ENCODE measurements at places on chromosomes 12 and 14. TPM values are rescaled to one million over a fixed set of nuclear protein-coding genes. Genes with fewer than 3 reads are reported as not detected.

NXPH4 gene
- total RNA-seq = 0.49 TPM

ESR2 gene
- total RNA-seq = not detected

CINP gene
- 70.8 TPM for total RNA-seq

GUCY2C gene
- not detected for total RNA-seq

PRDM4 gene
- total RNA-seq = 37.7 TPM

GALC gene
- total RNA-seq = 7.5 TPM

MYH6 gene
- total RNA-seq = not detected

DNAI7 gene
- total RNA-seq = 0.37 TPM

KLHL28 gene
- total RNA-seq = 0.68 TPM

TEX22 gene
- 0.41 TPM for total RNA-seq

SERPINA12 gene
- total RNA-seq = not detected

AKAP6 gene
- total RNA-seq = 2.3 TPM

SLC4A8 gene
- 1.4 TPM for total RNA-seq

ACSS3 gene
- total RNA-seq = not detected

DPY19L2 gene
- total RNA-seq = 5.5 TPM

CCDC197 gene
- total RNA-seq = not detected

DENND5B gene
- total RNA-seq = 6.1 TPM

TAC3 gene
- 0.85 TPM for total RNA-seq

ADAMTS20 gene
- total RNA-seq = 0.86 TPM

FLVCR2 gene
- 1.6 TPM for total RNA-seq

OR6C2 gene
- total RNA-seq = not detected

AICDA gene
- total RNA-seq = not detected

KRT3 gene
- total RNA-seq = not detected

LRTM2 gene
- total RNA-seq = not detected

ACSM4 gene
- not detected for total RNA-seq

OR6C68 gene
- not detected for total RNA-seq

LIN52 gene
- total RNA-seq = 12.9 TPM

HOXC12 gene
- not detected for total RNA-seq

TDRD9 gene
- not detected for total RNA-seq

Data from G401 (cell line).